Central memory CD4-positive, alpha-beta T cell (primary cell): ENCODE measurements at places on chromosomes 1 and 21.

GRCh38 chr1:65918564-65918963, 125.9 kb downstream of the PDE4B start:
- DNase-seq: no peak

DNA sequence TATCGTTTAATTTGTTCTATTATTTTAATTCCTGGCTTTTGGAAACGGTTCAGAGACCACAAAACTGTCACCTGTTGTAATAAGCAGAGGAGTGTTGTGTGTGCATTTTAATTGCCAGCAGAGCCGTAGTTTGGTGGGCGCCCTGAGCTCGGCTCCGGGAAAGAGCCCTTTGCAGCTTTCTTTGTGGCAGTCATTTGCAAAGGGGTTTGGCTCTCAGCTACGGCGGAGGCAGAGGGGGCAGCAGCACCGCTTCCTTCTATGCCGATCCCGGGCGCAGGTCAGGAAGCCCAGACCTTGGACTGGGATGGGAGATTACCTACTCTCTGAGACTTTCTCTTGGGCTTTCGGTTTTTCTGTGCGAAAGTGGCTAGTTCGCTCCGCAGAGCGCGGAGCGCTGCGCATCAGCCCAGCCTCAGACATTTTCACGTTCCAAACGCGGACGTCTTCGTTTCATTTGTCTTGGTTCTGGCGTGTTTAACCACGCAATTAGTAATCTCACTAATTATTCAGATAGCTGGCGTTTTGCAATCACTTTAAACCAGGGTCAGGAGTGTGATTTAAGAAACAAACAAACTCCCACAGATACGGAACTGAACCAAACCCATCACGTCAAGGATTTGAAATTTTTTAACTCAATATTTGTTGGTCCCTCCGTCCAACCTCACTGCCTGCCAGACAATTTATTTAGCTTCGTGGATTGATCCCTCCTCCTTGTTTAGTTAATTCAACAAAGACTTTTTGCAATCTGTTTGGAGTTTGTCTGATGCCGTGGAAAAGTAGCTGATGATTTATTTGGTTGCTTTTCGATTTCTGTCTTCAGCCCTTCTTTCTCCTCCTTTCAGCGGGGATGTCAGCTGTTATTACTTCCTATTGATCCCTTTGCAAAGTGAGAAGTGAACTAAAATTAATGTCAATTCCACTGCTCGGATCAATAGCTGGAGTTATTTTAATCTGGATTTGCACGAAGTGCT, 3.9 kb downstream of the RNF220 start:
- DNase-seq: no peak

DNA sequence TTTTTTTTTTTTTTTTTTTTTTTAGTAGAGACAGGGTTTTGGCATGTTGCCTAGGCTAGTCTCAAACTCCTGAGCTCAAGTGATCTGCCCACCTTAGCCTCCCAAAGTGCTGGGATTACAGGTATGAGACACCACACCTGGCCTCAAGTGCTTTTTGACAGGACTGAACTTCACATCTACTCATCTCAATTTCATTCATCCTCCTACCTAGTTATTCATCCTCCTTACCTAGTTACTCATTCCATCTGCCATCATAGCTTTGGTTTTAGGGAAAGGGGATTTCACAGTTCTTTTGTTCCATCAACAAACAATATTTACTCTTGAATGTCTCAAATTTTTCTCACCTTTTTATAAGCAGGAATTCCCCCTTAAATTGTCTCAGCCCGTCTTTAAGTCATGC, 38.6 kb upstream of the RALGPS2 start:
- no peak for DNase-seq

- no peak for DNase-seq
Observed at GRCh38 chr21:39730418-39731157, 14.4 kb upstream of the IGSF5 start.

DNA sequence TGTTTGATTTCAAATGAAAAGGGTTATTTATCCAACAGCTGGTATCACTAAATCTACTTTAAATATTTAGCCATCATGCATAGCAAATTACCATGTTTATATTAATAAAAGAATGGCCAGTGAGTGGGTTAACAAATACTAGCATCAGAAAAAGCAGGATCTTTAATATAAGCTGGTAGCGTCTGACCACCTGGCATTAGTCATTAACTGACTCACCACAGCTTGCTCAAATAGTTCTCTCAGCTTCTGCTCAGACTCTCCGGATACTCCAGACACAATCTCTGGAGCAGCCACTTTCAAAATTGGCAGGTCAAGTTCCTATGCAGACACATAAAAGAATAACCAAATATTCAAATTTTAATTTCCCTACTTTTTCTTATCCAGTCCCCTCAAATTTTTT, 29.6 kb downstream of the NVL start:
- DNase-seq: no peak
